ENCODE measurements at places on chromosomes 7 and 10.

GRCh38 chr7:68394131-68394530 is 1204.1 kb upstream of the AUTS2 start:
- DNase-seq, result no peak

DNA sequence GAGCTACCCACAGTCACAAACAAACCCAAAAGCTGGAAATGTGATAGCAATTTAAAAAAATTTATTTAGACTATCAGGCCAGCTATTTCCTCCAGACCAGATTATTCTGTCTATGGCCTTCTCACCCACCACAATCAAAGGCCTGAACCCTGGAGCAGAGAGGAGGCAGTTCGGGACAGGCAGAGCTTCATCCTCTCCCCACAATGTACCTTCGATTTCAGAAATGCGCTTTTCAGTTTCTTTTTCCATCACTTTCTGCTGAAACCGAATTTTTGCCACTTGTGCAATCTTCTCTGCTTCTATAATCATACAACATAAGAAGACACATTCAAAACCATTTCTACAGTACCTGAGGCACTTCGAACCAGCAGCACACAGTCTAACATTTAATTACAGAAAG is 29.9 kb downstream of the ERLIN1 start:
- DNase-seq, result no peak

GRCh38 chr10:33334805-33335550 is 511 bp upstream of the NRP1 start:
- no peak for DNase-seq

- DNase-seq, result no peak
Observed at GRCh38 chr10:1130995-1131790, 75.0 kb downstream of the WDR37 start.

GRCh38 chr10:91034494-91035159 is 113.7 kb upstream of the ANKRD1 start:
- no peak for DNase-seq

DNA sequence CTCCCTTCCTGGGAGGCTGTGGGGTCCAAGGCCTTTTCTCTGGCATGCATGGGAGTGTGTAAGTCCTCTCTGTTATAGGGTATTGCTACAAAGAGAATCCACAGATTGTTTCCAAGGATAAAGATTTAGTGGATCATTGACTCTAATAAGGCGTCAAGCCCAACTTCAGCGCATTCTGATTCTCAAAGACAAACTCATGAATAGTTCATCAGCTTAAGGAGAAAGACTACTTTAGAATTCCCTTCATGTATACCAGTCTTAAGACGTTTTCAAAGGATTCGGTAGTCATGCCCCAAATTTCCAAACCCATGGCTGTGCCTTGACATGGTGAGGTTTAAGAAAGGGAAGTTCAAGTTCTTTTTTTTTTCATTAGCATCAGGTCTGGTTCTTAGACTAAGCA is 46.6 kb upstream of the ABLIM1 start:
- no peak for DNase-seq

DNA sequence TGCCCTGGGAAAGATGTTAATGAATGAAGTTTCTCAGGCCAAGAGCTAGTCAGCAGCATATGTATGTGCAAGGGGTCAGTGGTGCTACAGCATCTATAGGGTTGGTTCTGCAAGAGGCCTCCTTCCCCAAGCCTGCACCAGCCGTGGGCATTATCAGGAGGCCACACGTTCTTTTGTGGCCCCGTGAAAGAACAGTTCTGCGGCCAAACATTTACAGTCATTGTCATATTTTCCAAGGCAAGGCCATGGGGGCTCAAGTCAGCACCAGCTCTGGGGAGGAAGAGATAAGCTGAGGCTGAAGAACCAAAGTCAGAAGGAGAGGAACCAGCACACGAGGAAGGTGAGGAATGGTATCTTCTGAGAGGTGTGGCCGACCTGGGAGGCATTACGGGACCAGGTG is 54.4 kb upstream of the TMEM72 start:
- no peak for DNase-seq

DNA sequence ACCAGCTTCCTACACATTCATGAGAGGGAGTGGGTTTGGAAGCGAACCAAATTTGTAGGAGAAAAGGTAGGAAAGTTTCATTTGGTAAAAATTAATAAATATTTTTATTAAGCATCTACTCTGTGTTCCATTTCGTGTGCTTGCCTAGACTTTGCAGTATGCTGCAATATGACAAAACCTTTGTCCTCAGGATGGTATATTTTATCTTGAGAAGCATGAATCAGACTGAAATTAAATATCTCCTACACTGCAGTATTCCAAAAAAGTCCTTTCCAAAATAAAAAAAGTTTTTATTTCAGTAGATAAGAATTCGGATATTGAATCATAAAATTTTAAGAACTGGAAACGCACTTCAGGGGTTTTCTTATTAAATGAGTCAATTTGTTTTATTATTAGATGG is 47.7 kb downstream of the ANK3 start:
- DNase-seq, result no peak

GRCh38 chr10:124632064-124632531 is 112.1 kb downstream of the FAM53B start:
- DNase-seq, result no peak

- DNase-seq, result no peak
Observed at GRCh38 chr10:3526727-3527501, 258.1 kb downstream of the KLF6 start.

DNA sequence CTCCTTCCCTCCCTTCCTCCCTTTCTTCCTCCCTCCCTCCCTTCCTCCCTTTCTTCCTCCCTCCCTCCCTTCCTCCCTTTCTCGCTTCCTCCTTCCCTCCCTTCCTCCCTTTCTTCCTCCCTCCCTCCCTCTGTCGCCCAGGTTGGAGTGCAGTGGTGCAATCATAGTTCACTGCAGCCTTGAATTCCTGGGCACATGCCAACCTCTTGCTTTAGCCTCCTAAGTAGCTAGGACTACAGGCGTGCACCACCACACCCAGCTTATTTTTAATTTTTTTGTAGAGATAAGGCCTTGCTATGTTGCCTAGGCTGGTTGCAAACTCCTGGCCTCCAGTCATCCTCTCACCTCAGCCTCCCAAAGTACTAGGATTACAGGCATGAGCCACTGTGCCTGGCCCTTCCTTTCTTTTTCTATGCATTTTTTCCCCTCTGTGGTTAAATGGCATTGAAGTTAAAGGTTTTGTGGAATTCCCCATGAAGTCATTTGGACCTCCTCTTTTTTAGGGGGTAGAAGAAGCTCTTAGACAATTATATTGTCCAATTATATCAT is 9.6 kb downstream of the KLHDC10 start:
- DNase-seq, result no peak

- no peak for DNase-seq
Observed at GRCh38 chr10:100654782-100655325, 90.5 kb upstream of the PAX2 start.

All from stimulated activated CD8-positive, alpha-beta memory T cell treated with anti-CD3 and anti-CD28 coated beads, Interleukin-15, amount 100 ng/mL, for 24 hours (primary cell).